ENCODE measurements at places on chromosomes 6 and 20. TPM values are rescaled to one million over a fixed set of nuclear protein-coding genes. Genes with fewer than 3 reads are reported as not detected.

The TBX18 gene
- total RNA-seq, result not detected

The TGM3 gene
- not detected for total RNA-seq

The TMEM244 gene
- not detected for total RNA-seq

The NRM gene
- total RNA-seq, result 20.5 TPM

The APCDD1L gene
- total RNA-seq, result not detected

The RNF182 gene
- not detected for total RNA-seq

The ZNF165 gene
- total RNA-seq, result 0.47 TPM

The DDRGK1 gene
- 59.0 TPM for total RNA-seq

The BPIFB2 gene
- not detected for total RNA-seq

The AIF1 gene
- total RNA-seq, result 69.6 TPM

The WFDC10B gene
- not detected for total RNA-seq

The ALDH5A1 gene
- 11.7 TPM for total RNA-seq

The KCNB1 gene
- total RNA-seq, result 0.07 TPM

The NINL gene
- 3.5 TPM for total RNA-seq

The ANKRD6 gene
- 2.8 TPM for total RNA-seq
